ENCODE measurements at places on chromosomes 13 and 19.
A peak's percentile ranks its signal among the peaks of the same experiment; 100 is the strongest.

DNA sequence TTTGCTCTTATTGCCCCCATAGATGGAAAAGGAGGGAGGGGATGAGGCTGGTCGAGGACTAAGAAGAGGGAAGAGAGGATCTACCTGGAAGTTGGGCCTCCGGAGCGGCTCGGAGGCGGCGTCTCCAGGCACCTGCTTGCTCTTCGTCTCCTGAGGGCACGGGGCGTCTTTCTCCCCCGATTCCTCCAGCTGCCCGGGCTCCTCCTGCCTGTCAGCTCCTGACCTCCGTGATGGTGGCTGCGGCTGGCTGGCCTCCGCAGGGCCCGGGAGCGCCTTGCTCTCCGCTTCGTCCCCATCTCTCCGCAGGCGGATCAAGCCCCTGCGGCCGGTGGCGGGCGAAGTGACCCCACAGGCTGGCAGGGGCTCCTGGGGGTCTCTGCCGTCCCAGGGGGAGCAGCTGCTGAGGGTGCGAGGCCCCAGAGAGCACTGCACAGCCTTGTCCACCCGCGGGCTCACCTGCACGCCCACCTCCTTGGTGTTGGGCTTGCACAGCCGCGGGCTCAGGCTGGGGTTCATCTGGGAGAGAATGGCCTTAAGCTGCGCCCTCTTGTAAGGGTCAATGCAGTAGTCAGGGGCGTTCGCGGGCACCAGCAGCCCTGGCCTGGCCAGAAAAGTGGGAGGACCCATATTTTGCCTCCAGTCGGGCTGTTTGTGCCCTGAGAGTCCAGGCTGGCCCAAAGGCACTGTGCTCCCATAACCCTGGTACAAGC is 3.8 kb downstream of the ZAR1L start:
- no peak for DNase-seq

DNA sequence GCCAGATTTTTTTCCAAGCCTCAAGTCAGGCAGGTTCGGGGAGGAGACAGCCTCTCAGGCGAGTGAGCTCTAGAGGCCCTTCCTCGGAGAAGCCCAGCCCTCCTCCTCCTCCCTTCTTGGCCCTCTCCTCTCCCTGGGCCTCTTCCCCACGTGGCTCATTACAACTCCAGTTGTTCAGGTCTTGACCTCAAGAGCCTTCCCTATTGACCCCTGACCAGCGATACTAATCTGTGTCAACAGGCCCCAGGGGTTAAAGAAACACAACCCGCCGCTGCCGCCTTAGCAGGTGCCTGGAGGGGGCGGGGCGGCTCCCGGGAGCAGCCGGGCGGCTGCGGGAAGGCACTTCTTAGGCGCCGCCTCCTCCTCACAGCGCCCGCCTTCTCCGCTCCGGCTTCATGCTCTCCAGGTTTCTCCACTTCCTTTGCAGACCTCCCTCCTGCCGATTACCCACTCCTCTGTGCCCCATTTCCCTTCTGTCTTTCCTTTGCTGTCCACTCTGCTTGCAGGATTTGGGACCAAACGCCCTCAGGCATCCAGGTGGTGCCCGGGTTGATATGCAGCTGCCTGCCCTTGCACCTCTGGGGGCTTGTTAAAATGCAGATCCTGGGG is 51.0 kb downstream of the LYL1 start:
- peak; percentile 75 for DNase-seq

DNA sequence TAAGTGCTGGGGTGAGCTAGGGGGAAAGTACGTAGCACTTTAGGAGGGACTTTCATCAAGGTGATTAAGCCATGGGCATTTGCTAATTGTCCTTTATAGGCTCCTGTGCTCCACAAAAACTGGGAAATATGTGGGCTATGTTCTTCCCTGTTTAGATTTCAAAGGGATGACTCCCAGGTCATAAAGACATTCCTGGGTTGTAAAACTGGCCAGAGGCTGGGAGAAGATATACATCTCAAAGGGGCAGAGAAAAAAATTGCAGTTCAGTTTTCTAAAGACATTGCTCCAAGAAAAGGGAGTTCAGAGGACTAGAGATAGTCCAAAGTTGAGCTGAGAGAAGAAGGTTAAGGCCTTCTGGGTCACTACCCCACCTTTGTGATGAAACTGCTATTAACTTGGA is 204.8 kb downstream of the MYO16 start:
- no peak for DNase-seq

GRCh38 chr19:13766095-13766481 is 1.8 kb downstream of the MRI1 start:
- DNase-seq, result no peak

DNA sequence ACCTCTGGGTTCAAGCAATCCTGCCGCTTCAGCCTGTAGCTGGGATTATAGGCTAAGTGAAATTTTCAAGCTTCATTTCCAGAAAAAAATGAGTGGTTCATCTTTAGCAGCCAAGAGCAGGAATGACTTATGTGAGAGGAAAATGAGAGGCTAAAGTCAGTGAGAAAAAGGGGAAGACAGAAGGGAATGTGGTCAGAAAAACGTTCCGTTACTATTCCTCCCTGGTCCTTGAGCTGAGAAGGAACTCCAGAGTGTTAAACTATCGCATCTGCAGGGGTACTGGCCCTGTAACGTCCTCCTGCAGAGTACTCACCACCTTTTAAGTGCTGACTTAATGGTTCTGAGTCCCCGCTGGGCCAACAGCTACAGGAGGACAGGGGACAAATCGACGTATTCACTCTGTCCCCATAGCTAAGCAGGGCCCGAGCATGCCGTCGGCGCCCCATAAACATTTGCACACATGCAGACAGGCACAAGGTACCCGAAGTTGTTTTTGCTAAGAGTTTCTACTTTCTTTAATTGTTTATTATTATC is 88.1 kb downstream of the FLT1 start:
- no peak for DNase-seq

DNA sequence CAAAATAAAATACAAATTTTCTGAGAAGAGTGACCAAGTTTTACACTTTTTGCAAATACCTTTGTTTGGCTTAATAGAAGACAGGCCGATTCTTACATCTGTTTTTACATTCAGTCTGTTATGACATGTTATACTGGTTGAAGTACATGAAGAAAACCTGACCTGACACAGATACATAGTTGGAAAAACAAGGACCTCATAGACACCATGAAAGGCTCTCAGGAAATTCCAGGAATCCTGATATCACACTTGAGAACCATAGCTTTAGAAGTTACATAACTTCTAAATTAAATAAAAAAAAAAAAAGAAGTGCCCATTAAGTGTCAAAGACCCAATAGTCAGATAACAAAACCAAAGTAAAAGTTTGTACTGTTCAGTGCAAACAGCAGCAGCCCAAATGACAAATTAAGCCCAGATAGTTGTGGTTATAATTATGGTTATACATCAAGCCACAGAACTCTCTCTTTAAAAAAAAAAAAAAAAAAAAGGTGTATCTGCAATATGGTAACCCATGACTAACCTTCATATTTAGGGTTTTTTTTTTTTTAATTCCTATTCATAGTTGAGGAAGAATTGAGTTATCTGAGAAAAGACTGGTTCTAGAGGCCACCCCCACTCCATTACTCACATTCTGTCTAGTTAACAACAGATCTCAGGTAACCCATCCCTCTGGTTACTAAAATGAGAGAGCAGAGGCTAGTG is 19.8 kb downstream of the RBM26 start:
- DNase-seq, result no peak

DNA sequence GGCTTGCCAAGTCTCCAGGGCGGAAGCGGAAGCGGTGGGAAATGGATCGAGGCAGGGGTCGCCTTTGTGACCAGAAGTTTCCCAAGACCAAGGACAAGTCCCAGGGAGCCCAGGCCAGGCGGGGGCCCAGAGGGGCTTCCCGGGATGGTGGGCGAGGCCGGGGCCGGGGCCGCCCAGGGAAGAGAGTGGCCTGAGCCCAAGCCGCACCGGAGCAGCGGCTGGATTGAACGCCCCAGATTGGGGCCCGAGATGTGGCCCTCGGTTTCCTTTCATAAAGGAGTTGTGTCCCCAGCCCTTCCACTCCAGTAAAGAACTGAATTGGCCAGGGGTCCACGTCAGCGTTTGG is 548 bp upstream of the P2RY11 start:
- DNase-seq, result no peak

DNA sequence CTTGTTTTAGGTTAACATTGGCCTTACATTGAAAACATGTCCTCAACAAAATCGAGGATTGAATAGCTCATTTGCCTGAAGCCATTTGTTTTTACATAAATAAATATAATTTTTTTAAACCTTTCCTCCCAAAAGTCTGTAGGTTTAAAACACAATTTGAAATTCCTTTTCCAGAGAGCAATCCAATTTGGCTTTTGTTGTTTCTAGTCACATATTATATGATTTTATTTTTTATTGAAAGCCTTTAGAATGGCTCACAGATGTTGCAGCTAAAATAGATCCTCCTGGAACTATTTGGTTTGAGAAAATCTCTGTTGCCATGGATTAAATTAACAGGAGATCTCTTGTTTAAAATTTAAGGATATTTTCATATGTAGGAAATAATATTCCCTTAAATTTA is 512.6 kb downstream of the KLF5 start:
- no peak for DNase-seq

DNA sequence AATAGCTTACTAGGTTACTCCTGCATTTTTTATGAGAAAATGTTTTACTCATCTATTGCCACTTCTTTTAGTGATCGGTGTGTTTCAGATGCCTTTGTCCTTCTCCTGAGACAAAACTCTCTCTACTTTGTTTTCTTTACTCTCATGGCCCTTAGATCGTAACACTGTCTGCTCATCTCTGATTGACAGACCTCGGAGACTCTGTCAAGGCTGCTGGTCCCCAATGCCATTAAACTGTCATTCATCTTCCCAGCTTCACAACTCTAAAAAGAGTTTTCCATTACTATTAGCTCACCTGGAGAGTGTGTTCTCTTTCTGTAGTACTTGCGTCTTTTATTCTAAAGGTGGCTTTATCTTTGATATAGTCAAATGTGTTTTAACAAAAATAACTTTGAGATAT is 765.2 kb downstream of the SLITRK1 start:
- no peak for DNase-seq

GRCh38 chr13:95813139-95813538 is 136.2 kb downstream of the DNAJC3 start:
- DNase-seq, result no peak

DNA sequence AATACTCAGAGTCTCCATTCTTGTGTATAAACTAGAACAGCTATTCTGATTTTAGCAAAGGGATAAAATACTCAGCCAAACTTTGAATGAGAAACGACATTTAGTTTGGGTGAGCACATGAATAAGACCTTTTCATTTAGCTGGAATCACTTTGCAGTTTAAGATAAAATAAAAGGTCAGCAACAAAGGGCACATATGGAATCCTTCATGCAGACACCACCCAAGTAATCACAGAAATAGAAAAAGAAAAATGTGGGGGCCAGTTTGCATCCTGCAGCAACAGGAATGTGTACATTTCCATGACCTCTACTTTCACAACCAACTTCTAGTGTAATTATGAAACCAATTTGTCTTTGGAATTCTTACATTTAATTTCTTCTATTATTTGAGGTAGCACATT is 1637.4 kb downstream of the PCDH9 start:
- no peak for DNase-seq

DNA sequence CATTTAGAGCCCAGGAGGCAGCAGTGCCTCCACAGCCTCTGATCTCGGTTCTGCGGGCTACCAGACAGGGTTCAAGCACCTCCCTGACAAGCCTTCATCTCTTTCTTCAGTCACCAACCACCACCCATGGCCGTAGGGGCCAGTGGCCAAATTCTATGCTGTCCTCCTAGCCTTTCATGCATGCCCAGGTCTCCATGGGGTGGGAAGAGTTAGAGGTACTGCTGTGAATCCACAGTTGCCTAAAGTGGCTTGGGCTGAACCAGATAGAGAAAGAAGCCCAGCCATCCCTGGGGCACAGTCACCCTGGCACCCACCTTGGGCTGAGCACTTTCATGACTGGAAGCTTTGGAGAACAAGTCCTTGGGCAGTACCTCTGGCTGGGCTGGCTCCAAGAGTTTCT is 97.4 kb downstream of the ZDHHC20 start:
- no peak for DNase-seq

- no peak for DNase-seq
These were observed 684.5 kb upstream of the SLITRK1 start for GRCh38 chr13:84566780-84567179.

DNA sequence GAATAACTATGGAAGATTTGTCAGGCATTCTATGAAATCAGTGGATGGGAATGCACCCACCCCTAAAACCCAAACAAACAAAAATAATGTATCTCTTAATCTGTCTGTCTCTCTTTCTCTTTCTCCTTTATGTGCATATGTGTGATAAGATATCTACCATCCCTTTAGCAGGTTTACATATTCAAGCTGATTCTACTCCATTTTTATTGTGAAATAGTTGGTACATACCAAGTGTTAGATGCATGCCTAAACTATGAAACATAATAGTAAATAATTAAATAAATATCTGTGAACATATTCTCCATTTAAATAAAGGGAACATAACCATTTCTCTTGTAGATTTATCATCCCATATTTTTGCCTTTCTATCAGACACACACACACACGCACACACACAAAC is 121.8 kb upstream of the PCDH9 start:
- DNase-seq, result no peak

DNA sequence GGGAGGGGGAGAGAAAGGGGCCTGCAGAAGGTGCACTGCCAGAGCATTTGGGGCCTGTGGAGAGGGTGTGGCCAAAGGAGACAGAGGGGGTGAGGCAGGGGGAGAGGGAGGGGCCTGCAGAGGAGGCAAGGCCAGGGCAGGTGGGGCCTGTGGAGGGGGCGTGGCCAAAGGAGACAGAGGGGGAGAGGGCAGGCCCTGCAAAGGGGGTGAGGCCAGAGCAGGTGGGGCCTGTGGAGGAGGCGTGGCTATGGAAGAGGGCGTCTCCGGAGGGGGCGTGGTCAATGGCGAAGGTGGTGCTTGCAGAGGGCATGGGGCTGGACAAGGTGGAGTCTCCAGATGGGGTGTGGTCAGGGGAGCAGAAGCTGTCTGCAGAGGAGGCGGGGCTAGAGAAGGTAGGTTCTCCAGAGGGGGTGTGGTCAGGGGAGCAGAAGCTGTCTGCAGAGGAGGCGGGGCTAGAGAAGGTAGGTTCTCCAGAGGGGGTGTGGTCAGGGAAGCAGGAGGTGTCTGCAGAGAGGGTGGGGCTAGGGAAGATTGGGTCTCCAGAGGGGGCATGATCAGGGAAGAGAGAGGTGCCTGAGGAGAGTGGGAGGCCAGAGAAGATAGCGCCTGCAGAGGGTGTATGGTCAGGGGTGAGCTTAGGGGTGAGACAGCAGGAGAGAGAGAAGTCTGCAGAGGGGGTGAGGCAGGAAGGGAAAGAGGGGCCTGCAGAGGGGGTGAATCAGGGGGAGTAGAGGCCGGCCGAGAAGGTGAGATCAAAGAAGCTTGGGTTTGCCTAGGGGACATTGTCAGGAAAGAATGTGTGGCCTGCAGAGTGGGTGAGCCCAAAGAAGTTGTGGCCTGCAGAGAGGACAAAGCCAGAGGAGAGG is 3.4 kb downstream of the PRR36 start:
- peak; percentile 82 for DNase-seq

DNA sequence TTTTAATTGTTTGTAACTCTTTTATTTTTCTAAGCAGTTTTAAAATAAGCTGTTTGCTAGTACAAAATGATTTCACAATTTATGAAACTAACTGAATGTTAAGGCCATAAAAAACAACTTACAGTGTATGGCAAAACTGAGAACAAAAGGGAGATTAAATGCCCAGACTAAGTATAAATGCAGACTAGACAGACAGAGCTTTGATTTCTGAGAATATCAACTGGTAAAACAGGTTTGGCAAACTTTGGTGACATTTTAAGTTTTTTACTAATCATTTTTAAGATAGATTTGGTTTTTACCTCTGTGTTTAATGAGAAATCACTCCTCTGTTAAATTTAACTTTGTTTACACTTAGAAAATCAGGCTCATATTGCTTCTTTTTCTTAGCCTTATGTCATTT is 127.5 kb upstream of the KLF5 start:
- DNase-seq, result no peak
